ENCODE measurements at places on chromosomes 5 and 9.

GRCh38 chr9:95580812-95581761, 64.3 kb upstream of the PTCH1 start:
- DNase-seq: no peak

DNA sequence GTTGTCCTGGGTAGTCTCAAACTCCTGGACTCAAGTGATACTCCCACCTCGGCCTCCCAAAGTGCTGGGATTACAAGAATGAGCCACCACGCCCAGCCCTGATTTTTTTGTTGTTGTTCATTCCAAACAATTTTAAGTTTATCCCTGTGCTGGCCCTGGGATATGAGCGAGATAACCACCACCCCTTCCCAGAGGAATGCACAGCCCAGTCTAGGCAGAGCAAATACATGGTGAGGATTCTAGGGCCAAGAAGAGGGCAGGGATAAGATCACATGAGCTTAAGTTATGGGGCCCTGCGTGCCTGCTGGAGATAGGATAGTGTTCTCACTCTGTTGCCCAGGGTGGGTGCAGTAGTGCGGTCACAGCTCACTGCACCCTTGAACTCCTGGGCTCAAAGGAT, 21.0 kb upstream of the TOR1B start:
- no peak for DNase-seq

GRCh38 chr5:173817561-173817960, 70.6 kb upstream of the CPEB4 start:
- DNase-seq: no peak

DNA sequence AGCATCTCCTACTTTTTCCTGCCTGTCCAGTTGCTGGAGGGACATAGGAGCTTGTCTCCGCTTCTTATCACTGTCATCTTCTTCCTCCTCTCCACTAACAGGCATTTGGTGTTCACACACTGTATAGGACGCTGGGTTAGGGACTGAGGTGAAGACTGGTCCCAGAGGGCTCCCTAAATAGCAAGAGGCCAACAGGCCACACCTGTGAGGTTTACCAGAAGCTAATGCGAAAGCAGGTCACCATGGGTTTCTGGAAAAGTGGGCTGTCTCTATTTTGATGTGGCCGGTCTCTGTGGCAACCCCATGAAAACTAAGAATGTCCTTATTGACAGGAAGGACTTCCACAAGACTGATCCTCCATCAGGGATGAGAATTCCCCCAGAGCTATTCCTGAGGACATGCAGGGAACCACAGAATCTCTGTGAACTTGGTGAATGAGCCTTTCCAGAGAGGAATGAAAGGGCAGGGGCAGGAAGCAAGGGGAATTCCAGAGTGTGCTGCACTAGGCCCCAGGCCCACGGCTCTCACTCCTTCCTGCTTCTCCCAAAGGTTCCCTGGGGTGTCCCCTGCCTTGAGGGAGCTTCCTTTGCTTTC, 61.7 kb downstream of the DAP start:
- no peak for DNase-seq

DNA sequence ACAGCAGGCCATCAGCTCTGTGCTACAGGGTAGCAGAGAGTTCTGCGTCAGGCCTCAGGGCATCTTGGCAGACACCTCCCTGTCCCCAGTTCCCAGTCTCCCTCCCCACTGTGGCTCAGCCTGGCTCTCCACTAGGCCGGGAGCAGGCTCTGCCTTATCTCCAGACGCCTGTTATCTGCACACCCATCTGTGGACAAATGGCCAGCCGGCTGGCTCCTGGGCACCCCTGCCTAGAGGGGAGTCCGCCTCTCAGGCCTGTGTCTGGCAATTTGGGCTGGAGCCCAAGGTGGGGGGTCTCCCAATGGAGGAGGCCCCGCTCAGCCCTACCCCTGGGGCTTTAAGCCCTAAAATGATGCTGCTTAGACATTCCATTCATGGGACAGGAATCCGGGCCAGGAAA, 39.2 kb upstream of the HAND1 start:
- DNase-seq: no peak

- DNase-seq: no peak
Observed at GRCh38 chr9:135163023-135163780, 75.7 kb downstream of the OLFM1 start.

- DNase-seq: no peak
Observed at GRCh38 chr9:10045598-10045997, 567.2 kb downstream of the PTPRD start.

- DNase-seq: no peak
Observed at GRCh38 chr9:7871977-7872730, 72.6 kb upstream of the DMAC1 start.

- DNase-seq: no peak
Observed at GRCh38 chr5:139551191-139551889, 9.8 kb upstream of the UBE2D2 start.

- no peak for DNase-seq
Observed at GRCh38 chr9:114370968-114371320, 16.8 kb downstream of the AKNA start.

- no peak for DNase-seq
Observed at GRCh38 chr5:90112033-90112692, 297.4 kb downstream of the CETN3 start.

DNA sequence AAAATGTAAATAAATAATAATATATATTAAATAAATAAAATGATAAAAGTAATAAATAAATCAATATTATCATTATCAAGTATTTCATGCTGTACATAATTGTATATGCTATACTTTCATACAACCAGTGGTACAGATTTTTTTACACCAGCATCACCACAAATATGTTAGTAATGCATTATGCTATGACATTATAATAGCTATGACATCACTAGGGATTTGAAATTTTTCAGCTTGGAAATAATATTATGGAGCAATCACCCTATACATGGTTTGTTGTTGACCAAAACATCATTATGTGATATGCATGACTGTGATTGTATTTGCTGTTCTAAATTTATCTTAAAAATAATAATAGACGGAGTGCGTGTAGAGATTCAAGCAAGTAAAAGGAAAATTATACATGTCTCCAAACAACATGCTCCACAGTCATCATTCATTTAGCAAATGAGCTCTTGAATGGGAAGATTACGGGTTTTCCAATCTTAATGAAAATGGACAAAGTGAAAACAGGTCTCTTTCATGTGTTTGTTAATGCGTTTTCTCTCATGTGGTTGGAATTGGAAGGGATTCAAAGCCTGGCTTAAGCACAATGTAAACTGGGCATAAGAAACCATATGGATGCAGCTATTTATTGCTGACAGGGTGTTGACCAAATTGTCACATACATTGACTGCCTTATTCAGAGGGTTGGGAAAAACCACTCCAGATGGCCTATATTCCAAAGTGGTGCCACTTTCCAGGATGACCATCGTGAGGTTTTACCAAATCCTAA, 643.0 kb upstream of the RGMB start:
- DNase-seq: no peak

DNA sequence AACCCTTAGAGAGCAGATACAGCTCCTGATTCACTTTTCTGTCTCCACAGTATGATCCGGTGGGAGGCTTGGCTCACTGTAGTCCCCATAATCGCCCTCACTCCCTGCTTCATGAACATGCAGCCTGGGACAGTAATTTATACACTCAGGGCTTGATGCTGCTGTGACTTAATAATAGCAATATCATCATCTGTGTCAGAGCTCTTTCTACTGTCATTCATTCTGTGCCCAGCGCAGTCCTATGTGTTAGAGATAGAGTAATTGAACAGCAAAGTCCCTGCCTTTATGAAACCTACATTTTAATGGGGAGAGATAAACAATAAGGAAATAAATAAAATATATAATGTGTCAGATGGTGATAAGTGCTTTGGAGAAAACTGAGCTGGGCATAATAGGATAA, 2.8 kb upstream of the HEMGN start:
- DNase-seq: no peak

GRCh38 chr5:126970517-126971017, 59.8 kb downstream of the MARCHF3 start:
- no peak for DNase-seq

- DNase-seq: no peak
Observed at GRCh38 chr5:131252824-131253171, 11.1 kb upstream of the CDC42SE2 start.

- DNase-seq: no peak
Observed at GRCh38 chr9:125700791-125701190, 6.2 kb downstream of the MAPKAP1 start.

DNA sequence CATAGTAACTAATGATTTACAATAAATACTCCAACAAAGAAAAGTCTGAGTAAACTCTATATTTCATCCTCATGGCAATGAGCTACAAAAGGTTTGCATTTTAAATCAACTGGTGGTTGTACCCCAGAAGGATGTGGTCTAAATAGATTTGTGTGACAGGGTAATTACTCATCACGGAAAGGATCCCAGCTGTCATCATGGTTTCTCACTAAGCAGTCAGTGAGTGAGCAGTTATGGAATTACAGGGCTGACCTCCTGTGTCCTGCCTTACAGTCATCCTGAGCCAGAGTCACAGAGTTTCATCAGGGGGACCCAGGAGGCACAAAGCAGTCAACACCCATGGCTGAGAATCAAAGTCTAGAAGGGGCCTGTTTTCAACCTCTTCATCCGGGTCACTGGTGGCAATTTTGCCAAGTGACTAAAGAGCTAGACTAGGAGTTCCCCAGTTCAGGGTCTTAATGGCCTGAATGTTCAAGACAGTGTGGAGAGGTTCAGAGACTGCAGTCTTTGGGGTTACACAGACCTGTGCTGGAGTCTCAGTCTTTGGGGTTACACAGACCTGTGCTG, 210.7 kb upstream of the SLC24A2 start:
- no peak for DNase-seq

DNA sequence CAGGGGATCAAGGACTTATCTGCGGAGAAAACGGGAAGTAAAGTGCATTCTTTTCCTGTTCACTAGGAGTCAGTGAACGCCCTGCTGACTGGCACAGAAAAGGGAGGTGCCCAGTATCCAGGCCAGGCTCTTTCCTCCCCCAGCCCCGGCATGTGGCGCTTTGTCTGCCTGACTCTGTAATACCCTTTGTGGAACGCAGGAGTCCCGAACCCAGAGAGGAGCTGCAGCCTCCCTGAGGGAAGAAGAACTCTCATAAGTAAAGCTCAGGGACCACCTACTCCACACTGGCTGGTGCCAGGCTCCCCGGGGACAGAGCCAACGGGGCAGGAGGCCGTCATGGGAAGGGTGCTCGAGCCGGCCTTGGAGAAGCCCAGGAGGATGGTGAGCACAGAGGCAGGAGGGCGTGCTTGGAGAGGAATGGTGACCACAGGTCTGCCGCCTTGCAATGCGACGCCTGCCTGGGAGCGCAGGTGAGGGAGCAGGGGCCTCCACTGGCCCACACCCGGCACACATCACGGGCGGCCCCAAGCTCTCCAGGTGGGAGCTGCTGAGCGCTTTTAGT, 31.5 kb downstream of the VAV2 start:
- no peak for DNase-seq

GRCh38 chr9:127683723-127684122, 23.1 kb upstream of the CFAP157 start:
- DNase-seq: no peak

DNA sequence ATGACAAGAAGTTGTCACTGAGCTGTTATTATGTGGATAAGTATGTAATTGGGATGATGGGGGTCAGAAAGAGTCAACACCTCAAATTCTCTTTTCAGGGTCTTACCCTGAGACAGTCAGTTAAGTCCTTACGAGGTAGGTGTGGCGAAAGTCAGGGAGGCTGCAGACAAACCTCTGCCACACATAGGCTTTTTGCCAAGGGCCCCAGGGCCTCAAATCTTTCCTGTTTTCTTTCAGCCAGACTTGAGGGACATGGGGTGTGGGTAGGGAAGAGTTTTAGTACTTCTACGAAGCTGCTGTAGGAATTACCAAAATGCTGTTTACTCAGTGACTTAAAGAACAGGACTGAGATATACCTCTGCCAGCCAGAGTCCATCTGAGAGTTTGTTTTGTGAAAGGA, 13.8 kb downstream of the OR2S2 start:
- no peak for DNase-seq

GRCh38 chr9:71765693-71766092, 2.6 kb downstream of the CEMIP2 start:
- DNase-seq: no peak

DNA sequence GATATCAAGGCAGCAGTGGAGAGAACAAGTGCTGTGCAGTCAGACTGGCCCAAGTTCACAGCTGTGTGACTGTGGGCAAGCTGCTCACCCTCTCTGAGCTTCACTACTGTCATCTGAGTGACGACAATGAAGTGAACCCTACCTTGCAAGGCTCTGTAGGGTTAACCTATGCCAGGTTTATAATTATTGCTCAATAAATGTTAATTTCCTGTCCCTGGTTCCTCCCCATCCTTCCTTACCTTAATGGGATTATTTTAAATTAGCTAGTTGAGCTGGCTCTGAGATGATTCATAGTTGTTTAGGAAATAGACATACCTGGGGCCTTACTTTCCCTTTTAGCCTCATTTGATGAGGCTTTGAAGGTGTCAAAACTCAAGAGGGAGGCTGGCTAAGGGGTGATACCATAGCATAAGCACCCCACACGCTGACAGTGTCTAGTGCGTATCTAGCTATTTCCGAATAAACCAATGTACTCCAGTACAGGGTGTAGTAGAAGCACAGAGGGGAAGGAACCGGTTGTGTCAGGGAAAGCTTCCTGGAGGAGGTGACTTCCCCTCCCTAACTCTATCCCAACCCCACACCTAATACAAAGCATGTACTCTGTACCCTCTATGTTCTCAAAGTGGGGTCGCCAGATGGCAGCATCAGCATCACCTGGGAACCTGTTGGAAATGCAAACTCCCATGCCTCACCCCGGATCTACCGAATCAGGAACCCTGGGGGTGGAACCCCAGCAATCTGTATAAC, 63.3 kb upstream of the SLC25A51 start:
- no peak for DNase-seq

DNA sequence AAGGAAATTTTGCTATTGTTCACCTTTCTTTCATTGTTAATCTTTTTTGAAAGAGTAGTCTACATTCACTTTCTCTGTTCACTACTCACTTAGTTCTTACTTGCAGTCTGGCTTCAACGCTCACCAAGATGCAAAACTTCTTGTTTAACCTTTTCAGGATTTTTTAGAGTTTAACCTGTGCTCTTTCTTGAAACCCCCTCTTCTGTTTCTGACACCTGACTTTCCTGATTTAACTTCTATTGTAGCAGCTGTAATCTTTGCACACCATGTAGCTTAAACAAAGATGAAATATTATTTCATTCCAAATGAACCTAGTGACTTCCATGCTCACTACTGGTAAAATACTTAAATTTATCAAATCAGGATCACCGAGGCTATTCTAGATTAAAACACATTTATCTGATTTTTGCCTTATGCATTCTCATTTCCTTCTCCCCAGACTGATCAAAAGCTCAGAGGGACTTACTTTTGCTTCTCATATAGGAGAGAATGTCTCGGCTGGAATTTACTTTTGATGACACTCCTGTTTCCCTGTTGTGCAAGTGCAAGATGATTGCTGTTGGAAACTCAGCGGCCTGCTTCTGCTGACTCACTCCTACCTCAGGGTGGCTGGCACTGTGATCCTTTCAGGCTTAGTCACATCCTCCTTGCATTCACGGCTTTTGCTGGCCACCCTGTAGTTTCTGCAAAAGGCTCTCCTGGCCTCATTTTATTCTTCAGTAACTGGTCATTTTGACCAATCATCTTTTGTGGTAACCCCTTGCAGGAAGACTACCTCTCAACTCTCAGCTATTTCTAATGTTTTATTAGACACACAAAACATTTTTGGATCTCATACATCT, 109.3 kb upstream of the IFNE start:
- no peak for DNase-seq
